ENCODE measurements at places on chromosomes 16 and 17.

GRCh38 chr17:74532115-74532514 is 840 bp upstream of the CD300LB start:
- DNase-seq, result no peak

DNA sequence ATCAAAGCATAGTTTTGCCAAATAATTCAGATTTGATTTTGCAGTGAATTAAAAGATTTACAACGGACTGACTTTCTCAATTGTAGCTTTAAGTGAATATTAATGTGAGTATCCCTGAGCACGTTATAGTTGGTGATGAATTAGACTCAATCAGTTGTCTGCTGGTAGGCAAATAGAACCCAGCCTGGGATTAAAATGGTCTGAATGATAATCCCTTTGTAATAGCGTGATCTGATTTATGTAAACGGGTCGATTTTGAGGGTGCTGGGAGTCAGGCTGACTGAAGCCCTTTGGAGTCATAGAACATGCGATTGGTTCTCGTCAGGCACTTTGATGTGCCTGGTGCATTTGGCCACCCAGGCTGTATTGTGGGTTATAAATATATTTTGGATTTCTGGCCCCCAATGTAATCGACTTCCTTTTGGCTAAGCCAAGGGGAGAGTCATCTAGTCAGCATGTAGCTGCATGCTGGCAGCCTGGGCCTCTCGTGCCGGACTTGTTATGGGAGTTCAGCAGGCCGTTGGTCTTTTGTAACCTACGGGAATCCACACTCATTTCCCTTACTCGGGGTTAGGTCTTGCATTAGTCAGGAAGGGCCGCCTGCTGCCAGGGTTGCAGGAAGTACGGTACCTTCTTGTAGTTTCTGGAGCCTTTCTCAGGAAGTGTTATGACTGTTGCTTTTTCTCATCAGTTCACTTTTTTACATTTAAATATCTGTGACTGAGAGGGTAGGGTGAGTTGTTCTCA is 5.4 kb downstream of the PGS1 start:
- DNase-seq, result peak; percentile 96

DNA sequence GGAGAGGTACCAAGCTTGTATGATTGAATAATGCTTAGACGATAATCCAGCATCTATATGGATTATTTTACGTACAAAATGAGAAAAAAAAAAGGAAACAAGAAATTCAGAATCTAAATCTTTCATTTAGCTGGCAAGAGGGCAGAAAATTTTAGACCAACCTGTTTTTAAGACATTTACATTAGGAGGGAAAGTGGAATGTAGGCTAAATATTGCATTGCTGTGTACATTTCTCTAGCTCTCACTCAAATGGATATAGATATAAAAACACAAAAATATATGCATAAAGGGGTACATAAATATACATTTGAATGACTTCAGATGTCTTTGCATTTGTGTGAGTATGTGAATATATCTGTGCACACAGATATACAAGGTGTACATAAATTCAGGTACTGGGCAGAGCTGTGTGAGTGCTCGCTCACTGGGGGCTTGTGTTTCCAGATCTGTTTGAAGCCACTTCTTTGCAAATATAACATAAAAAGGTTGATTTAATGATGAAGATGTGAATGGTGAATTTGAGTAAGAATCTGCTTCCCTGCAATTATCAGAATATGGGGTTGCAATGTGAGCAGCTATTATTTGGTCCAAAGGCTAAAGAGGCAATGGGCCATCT is 14.2 kb upstream of the ZFHX3 start:
- no peak for DNase-seq

- DNase-seq, result peak; percentile 60
Measured at GRCh38 chr17:77200711-77201110, 59.9 kb downstream of the SEC14L1 start.

DNA sequence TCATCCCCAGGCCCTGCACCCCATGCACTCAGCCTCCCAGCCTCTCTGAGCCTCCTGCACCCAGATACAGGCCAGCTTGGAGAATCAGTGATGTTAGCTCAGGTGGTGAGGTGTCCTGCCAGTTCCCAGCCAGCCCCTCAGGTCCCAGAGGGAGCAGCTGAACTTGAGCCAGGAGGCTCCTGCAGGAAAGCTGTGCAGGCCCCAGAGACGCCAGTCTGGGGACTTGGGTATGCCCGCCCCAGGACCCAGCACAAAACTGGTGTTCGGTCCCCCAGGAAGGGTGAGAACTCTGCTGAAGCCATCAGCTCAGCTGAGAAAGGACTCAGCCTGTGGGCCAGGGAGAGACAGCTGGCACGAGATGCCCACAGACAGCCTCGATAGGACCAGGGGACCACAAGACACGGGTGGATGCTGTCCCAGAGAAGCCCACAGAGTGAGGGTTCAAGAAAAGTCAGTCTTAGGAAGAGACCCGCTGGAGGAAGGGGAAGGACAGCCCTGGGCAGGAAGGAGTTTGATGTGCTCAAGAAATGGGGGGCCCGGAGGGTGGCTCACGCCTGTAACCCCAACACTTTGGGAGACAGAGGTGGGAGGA is 11.0 kb downstream of the ENDOV start:
- no peak for DNase-seq

- no peak for DNase-seq
Measured at GRCh38 chr17:56887552-56888467, 26.0 kb downstream of the TRIM25 start.

GRCh38 chr17:42472709-42473521 is 14.2 kb downstream of the ATP6V0A1 start:
- peak; percentile 43 for DNase-seq

DNA sequence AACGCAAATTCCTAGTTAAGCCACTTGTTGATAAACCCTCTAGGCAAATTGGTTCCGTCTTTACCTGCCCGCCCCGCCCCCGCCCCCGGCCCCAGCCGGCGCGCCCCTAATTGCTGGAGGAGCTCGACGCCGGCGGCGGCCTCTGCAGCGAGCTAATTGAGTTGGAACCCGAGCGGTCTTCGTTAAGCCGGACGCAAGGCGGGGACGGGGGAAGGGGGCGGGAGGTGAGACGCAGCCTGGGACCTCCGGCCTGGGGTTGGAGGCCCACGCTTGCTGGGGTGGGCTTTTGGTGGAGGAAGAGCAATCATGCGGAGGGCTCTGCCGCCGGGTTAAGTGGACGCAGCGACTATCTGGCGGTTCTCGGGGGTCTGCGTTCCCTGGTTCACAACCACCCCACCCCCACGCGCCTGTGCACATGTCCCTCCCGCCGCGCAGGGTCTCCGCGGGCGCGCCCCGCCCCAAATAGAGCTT is 12.7 kb upstream of the FOXF1 start:
- DNase-seq, result no peak

DNA sequence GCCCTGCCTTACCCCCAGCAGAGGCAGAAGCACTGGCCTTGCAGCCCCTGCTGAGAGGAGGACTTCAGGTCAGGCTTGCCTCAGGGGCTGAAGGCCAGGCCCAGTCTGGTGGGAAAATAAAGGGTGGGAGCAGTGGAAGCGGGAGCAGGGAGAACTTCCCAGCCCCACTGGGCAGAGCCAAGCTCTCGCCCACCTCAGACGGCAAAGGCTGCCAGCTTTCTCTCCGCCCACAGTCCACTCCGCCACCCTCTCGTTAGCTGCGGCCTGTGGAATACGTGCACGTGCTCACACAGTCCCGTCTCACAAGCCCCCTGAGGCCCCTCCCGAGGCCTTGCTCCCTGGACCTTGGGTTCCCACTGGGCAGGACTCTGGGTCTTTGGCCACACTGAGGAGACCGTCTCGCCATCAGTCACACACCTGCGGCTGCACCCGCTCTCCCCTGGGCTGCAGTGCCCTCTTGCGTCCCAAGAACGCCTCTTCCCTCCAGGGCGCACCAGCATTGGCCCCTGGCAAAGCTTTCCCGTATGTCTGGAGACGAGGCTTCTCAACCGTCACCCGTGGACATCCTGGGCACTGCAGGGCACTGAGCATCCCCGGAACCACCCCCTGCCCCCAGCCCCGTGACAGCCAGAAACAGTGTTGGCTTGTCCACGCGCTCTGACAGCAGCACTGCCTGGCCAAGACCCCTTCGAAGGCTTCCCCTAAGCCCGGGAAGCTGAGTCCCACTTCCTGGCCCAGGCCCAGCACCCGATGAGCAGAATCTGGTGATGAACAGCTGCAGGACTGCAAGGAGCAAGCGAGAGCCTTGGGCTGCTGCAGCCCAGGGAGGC is 8.3 kb downstream of the MRPL28 start:
- DNase-seq, result peak; percentile 83

DNA sequence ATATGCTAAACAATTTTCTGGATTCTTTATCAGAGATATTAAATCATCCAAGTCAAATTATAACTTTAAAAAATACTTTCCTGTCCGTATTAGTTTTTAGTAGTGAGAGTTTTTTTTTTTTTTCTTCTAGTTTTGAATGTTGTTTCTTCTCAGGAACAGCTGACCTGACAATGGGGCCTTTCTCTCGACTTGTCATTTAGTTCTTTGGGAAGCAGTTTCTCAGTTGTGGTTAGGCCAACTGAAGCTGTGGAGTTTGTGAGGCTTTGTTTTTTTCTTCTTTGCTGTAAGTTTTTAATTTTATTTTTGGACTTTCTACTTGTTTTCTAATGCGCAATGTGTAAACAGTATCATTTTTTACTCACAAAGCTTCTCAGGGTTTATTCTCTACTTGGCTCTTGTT is 140.8 kb downstream of the FTO start:
- DNase-seq, result no peak

GRCh38 chr17:82301300-82301915 is 16.0 kb downstream of the CD7 start:
- DNase-seq, result no peak

DNA sequence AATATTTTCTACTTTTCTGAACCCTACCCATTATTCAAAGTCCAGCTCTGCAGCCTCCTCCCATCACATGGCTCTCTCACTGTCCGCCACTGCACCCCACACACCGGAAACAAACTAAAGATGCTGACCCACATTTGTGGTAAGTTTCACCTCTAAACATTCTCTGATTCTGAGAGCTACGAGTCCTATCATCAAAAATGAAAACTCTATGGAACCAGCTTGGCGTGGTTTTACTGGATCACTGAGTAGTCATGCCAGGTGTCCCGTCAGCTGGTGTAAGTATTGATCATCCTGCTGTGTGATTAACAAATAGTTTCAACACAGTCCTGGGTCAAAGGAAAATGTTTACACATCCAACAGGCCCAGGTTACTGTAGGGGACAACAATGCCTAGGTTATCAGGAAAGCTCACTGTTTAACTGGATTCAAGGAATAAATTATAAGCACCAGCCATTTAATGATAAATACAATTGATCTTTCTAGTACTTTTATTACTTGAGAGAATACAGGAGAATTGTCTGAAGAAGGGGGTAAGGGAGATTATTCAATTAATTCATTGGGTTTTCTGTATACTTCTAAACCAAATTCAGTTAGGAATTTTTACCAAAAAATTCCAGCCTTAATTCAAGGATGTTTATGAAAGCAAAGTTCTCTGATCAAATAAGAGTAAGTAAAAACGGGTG is 33.9 kb downstream of the CYTH1 start:
- no peak for DNase-seq

GRCh38 chr16:72530434-72530833 is 358.5 kb upstream of the PMFBP1 start:
- peak; percentile 92 for DNase-seq

GRCh38 chr16:77897129-77897437 is 108.7 kb downstream of the VAT1L start:
- no peak for DNase-seq

DNA sequence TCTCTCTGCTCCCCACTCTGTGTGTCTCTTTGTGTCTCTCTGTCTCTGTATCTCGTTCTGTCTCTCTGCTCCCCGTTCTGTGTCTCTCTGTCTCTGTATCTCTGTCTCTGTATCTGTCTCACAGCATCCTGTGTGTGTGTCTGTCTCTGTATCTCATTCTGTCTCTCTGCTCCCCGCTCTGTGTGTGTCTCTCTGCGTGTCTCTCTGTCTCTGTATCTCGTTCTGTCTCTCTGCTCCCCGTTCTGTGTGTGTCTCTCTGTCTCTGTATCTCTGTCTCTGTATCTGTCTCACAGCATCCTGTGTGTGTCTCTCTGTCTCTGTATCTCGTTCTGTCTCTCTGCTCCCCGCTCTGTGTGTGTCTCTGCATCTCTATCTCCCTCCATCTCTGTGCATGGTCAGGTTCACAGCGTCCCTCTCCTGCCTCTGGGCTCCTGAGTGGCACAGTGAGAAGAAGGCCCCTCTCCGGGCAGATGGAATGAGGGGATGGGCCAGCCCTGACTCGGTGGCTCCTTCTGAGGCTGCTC is 38.9 kb upstream of the CIBAR2 start:
- DNase-seq, result no peak

GRCh38 chr16:87918338-87918737 is 18.0 kb downstream of the CA5A start:
- DNase-seq, result no peak

DNA sequence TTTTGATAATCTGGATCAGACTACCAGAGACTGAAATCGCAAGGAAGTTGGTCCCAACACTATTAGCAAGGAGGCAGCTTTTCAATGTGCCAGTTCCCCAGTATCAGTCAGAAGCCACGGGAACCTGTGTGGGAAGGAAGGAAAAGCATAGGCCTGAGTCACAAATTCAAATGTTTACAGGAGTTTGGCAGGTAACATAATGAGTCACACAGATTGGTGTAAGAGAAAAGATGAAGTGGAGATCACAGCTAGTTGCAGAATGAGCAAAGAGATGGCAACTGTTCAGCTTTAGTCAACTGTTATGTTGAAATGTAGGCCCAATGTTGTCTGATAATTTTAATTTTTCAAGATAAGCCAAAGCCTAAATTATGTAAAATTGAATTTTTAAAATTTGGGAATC is 28.1 kb upstream of the ITGA2B start:
- DNase-seq, result peak; percentile 60

GRCh38 chr16:84562174-84562815 is 55.6 kb downstream of the COTL1 start:
- no peak for DNase-seq

DNA sequence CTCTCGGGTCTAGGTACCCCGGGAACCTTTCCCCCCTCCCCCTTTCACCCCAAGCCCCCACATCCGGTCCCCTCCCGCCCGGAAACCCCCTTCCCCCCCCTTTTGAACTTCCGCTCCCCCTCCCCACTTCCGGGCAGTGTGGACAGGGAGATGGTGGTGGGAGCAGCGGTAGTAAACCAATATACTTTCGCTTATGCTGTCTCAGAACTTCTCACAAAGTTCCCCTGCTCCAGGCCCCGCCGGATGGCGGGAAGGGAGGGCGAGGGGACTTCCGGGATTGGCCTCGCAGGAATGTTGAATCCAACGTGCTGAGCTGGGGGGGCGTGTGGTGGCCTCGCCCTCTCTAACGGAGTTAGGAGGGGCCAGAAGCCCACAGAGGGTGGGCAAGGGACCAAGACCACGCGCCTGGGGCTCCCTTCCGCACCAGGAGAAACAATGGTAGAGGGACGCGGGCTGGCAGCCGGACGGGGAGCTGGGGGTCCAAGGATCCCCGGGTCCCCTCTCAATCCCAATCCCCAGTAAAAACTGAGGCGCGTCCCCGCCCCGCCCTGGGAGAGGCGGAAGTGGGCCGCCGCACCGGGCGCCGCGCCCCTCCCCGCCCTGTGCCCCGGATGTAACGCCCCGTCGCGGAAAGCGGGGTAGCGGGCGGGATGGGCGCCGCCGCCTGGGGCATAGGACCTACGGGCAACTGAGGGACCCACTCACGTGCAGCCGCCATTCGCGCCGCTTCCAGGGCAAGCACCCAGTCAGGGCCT is 742 bp downstream of the PFN1 start:
- peak; percentile 66 for DNase-seq

All from lung microvascular endothelial cell (primary cell).